ENCODE measurements at places on chromosomes 6 and 20. TPM values are rescaled to one million over a fixed set of nuclear protein-coding genes. Genes with fewer than 3 reads are reported as not detected.
A peak's percentile ranks its signal among the peaks of the same experiment; 100 is the strongest.

- DNase-seq = no peak
Measured at GRCh38 chr6:68328156-68328555, 306.9 kb upstream of the ADGRB3 start.

- DNase-seq = no peak
Measured at GRCh38 chr6:13191461-13191860, 136.9 kb downstream of the TBC1D7 start.

HDAC2 gene
- total RNA-seq = 74.2 TPM

DNA sequence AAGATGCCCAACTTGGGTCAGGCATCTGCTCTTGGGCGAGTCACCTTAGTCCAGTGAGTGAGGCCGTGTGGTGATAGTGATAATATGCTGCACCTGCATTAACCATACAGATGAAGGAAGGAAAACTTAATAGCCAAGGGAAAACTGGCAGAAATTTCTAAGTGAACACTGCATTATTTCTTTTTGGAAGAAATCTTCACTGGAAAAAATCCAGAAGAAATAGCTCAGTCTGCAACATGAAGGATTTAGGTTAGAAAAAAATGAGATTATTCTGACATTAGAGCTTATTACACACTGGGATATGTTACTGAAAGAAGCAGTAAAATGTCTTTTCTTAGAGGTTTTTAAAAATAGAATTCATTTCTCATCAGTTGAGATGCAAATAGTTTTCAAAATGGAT lies 947.3 kb downstream of the KIF16B start:
- DNase-seq = no peak

DNA sequence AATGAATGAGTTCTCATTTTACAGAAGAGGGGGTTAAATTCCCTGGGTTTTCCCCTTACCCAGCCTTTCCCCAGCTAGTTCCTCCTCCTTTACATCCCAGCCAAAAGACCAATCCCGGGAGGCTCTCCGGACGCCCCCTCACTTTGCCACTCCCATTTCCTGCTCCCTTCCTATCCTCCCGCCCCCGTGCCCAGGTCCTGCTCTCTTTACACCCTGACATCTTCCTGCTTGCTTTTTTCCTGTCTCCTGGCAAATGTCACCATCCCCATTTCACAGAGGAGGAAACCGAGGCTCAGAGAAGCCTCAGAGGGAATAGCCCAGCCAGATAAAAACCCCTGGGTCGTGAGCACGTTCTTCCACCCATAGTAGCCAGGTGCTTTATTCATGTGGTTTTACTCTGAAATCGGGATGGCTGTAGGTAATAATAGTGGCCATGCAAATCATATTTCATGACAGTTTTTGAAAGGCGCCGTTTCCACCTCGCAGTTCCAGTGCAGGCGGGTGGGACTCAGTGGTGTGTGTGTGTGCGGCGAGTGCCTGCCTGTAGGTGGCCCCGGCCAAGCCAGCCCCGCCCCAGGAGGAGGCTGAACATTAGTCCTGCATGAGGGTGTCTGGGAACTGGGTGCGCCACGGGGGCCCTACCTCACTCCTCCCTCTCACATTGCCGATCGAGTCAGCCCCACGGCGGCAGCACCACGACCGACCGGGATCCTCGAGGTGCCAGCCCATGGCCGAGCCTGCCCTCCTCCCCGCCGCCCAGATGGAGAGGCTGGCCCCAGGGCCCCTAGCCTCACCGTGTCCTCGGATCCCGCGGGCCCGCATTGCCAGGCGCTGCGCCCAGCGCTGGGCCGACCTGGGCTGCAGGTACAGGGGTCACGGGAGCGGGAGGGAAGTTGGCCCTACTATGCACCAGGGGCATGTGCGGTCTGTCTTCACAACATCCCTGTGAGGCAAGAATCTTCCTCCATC lies at the start of gene ARHGAP40:
Gene ARHGAP40, plus strand, starts transcription at position 594 of the 969 bp plus-strand sequence.
- DNase-seq = peak; percentile 45

- DNase-seq = no peak
Measured at GRCh38 chr20:57432862-57433491, 41.8 kb downstream of the RBM38 start.

DNA sequence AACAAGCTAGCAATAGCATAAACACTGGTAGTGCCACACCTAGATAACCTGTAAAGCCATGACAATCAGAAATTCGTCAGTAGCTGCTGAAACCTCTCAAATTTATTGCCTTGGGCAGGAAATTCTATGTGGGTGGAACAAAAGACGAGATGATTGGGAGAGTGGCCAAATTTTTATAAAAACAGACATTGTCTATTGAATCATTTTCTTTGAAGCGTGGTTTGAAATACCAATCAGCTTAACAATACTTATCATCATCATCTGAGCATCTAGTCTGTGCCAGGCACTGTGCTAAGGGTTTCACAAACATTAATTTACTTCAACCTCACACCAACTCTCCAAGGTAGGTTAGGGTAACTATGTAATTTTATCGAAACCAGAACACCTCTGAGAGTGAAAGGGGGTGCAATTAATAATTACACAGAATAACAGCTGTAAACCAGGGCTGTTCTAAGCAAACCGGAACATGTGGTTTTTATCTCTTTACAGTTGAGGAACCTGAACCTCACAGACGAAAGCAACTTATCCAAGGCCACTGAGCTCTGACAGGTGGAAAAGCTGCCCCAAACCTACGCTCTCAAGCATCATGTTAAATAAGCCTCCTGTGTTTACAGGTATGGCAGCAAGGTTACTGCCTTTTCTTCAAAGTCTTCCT lies 43.4 kb downstream of the NHSL1 start:
- DNase-seq = peak; percentile 80

DNA sequence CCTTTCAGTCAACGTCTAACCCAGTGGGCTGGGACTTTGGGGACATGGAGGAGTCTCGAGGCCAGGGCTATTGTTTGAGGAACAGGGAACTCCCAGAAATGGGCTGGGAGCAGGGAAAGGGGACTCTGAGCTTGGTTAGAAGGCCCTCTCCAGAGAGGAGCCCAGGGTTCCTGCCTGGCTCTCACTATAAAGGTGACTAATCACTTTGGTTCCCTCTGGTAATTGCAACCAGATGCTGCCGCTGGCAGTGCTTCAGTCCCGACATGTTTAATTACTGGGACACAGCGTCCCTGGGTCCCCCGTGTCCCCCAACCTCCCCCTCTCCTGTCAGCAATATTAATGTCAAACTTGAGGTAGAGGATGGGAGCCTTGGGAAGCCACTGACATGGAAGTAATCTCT lies 5.0 kb upstream of the GDF5 start:
- DNase-seq = no peak

- no peak for DNase-seq
Measured at GRCh38 chr6:44235269-44235668, 11.6 kb upstream of the HSP90AB1 start.

GRCh38 chr20:43464219-43464790 lies 6.6 kb downstream of the SRSF6 start:
- no peak for DNase-seq

DNA sequence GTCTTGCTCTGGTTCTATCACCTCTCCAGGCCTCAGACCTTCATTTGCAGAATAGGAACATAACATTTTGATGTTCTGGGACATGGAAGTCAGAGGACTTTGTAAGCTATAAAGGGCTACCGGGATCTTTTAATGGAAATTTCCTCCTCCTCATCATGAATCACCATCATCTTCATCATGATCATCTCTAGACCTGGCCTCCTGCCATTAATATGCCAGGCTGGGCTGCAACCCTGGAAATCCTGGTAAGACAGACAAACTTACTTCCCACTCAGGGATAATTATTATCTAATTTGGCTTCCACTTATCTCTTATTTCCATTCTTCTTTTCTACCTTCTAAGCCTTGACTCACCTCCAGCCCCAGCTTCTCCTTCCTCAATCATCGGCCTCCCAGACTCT lies 41.0 kb upstream of the MRPS18A start:
- no peak for DNase-seq

SIRPG gene
- total RNA-seq = not detected

MAFB gene
- total RNA-seq = 3.4 TPM

DNA sequence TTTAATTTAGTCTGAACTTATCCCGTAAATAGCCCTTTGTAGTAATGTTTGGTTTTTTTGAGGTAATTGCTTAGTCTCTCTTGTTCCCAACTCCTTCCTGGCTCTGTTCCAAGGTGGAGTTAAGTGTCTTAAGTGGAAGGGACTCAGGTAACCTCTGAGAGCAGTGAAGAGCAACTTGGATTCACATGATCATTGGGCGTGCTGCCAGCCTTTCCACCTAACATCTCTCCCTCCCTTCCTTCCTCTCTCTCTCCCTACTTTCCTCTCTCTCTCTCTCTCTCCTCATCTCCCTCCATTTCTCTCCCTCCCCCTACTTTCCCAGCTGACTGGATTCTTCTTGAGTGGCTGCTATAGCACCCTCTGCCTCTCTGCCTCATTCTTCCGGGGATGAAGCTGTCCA lies 232.9 kb upstream of the SASH1 start:
- DNase-seq = no peak

GRCh38 chr6:44464527-44465310 lies 77.2 kb downstream of the CDC5L start:
- DNase-seq = no peak

GRCh38 chr20:54023406-54023805 lies 47.0 kb downstream of the BCAS1 start:
- DNase-seq = no peak

CST4 gene
- total RNA-seq = not detected

CARMIL1 gene
- total RNA-seq = 10.6 TPM

- no peak for DNase-seq
Measured at GRCh38 chr20:25576783-25577530, 8.4 kb downstream of the NINL start.

GRCh38 chr6:169213814-169214520 lies 39.7 kb downstream of the THBS2 start:
- no peak for DNase-seq

FOXS1 gene
- total RNA-seq = 0.09 TPM

BPIFB2 gene
- total RNA-seq = not detected

CHRNA4 gene
- total RNA-seq = not detected

WFDC12 gene
- not detected for total RNA-seq

DNA sequence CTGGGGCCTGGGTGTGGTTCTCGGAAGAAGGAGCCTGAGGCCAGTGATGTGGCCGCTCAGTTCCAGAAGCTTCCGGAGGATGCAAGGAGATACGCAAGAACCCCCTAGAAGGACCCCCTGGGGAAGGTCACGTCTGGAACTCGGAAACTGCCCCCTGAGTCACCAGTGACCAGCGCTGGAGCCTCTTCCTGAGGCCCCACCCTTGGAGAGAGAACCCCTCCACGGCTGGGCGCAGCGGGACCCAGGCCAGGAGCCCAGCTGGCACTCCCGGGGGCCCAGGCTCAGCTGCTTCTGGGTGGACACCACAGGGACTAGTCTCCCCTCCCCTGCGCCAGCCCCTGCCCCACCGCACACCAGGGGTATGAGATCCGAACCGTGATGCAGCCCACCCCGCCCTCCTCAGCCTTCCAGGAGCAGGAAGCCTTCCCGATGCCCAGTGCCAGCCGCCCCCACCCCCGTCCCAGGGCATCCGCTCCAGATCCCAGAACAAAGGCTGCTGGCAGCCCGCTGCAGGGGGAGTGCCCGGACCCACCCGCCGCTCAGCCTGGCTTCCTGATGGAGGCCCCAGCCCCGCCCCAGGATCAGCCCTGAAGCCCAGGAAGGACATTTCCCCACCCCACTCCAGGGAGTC lies 7.5 kb downstream of the LAMA5 start:
- peak; percentile 80 for DNase-seq

DNA sequence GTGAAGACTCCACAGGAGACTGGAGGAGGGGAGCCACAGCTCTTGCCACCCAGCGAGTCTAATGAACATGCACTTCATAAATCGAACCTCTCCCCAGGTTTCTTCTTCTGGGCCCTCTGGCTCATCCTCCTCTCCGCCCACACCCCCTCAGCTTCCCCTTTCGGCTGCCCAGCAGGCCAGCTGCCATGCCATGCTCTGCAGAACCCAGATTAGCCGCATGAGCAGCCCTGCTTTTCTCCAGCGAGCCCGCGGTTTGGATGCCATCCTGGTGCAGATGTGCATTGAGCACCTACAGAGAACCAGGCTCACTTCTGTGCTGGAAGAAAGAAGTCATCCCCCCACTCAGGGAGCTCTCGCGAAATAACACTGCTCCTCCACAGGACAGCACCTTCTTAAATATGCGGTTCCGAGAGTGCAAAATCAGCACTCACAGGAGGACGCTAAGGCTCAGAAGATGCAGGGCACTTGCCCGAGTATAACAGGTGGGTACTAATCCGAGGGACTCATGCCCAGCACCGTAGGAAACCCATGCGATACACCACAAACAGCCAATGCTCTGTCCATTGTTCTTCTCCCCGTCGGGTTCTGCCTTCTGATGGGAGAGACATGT lies 143.0 kb upstream of the THBS2 start:
- DNase-seq = no peak

GRCh38 chr20:38005903-38006302 lies 27.4 kb downstream of the TTI1 start:
- DNase-seq = no peak

DNA sequence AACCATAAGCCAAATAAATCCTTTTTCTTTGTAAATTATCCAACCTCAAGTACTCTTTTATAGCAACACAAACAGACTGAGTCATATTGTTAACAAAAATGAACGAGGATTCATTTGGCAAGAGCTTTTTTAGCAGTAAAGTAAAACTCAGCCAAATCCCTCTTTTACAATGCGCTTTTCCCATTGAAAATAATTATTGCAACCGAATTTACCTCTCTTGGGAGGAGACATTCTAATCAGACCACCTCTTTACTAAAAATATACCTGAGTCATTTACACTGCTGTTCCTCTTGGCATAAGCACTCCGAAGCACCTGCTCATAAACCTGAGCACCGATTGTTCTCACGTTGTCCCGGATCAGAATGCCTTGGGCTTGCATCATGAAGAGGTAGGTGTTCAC lies 57.4 kb downstream of the B4GALT5 start:
- no peak for DNase-seq

DHX16 gene
- 52.6 TPM for total RNA-seq

DNAH8 gene
- total RNA-seq = under 0.01 TPM

DNA sequence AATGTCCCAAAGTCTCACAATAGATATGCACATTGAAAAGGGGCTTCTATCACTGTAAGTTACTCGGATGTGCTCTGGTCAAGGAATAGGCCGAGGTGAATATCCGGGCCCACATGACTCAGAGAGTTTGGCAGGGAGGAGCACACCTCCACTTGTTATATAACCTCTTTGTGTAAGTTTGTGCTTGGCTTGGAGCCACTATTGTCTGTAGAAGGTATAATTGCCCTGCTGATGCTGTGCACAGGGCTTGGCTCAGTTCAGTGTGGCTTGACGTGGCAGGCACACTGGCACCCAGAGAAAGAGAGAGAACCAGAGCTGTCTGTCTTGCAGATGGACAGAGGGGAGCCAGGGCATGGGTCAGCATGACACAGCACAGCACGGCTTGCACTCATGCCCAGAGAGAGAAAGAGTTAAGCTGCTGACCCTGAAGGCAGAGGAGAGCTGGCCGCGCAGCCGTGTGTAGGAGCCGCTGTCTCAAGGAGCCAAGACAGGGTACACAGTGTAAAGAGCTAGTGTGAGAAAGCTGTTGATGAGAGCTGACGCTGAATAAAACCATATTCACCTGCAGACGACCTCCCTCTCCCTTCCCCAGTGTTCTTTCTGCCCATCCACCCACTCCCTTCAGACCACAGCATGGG lies 482.5 kb downstream of the C6orf118 start:
- DNase-seq = no peak

Measured in dermis blood vessel endothelial cell (primary cell).